Globus pallidus (tissue), 1 donor: ENCODE measurements at places on chromosomes 7 and 10.

DNA sequence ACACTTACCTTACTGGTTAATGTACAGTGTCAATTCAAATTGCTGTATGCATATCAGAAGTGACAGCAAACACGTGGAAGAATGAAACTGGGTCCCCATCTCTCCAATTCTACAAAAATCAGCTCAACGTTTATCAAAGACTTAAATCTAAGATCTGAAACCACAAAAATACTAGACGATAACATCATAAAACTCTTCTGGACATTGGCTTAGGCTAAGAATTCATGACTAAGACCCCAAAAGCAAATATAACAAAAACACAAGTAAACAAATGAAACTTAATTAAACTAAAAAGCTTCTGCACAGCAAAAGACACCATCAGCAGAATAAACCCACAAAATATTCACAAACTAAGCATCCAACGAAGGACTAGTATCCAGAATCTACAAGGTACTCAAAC lies 35.9 kb upstream of the PFKP start:
- no peak for DNase-seq

DNA sequence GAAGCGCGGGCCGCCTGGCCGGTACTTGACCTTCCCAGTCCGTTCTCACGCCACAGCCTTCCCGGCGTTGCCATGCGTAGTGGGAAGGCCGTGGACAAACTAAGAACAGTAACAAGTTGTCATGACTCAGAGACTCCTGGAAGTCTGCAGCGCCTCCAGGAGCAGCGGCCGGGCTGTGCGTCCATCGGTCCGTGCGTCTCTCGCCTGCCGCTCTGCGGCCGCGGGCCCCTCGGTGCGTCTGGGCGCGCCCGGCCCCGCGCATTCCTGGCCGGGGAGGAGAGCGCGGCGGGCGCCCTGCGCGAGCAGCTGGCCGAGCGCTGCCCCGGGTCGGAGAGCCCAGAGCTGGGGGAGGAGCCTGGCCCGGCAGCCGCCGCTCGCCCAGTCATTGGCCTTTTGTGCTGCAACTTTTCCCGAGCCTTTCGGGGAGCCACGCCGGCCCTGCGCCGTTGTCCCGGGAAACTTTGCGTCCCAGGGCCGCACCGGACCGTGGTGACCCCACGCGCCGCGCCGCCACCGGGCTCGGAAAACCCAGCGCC lies 123.7 kb downstream of the TACC2 start:
- peak; percentile 21 for DNase-seq

GRCh38 chr7:44048031-44048795 lies 3.7 kb downstream of the DBNL start:
- DNase-seq, result no peak

DNA sequence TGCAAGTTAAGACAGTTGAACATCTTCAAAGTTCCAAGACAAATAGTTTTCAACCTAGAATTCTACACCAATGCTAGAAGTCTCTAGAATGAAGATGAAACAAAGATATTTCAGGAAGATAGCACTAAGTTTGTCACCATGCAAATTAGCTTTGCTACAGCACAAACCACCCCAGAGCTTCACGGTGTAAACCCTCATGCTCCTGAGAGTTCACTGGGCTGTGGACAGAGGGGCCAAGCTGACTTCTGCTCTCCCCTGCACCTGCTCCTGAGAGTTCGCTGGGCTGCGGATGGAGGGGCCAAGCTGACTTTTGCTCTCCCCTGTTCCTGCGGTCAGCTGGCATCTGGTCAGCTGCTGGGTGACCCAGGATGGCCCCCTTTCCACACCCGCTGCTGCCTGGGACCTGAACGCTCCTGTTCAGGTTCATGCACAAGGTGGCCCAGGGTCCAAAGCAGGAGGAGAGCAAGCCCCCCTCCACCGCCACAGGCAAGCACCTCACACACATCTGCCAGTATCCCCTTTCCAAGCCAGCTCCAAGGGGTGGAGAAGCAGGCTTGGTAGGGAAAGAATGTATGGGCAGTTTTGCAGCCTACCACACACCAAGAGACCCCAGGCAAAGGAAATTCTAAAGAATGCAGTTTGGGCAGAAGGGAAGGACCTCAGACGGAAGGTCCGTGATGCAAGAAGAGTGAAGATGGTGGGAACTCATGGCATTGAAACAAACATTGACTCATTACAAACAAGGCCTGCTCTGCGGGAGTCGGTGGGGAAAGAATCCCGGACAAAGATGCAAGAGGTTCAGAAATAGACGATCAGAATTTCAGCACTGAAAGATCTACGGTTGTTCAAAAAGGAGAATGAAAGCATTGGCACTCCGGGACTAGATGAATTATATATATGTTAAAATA lies 137.8 kb upstream of the PPP2R2D start:
- no peak for DNase-seq

DNA sequence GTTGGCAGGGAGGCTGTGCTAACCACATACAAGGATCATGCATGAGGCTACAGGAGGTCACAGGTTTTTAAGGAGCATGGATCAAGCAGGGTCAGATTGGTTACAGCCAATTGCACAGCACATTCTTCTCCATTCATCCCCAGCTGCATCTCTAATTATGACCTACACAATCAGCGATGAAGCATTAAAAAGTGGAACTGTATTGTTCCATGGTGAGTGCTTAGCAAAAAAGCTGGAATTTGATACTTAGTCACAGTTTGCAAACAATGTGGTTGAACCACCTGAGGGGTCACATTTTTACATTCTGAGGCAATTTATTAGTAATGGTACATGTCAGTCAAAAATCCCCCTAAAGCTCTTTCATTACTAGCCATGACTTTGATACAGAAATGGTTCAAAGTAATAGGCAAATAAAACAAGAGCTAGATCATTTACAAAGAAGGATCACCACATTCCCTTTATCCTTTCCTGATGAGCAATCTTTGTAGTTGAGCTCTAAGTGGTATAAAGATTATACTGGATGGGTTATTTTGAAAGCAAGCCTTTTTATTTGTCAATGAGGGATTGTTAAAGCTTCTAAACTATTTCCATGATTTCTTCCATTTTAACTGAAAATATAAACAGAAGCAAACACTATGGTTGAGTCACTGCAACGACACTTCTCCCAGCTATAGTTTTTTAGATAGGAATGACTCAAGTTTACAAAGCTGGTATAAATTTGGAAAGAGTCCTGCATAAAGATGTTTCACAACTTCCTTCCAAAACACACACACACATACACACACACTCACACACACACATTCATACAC lies 217.8 kb upstream of the SEMA3A start:
- DNase-seq, result no peak

- DNase-seq, result no peak
These were observed 14.6 kb downstream of the VCL start for GRCh38 chr10:74012480-74012879.

DNA sequence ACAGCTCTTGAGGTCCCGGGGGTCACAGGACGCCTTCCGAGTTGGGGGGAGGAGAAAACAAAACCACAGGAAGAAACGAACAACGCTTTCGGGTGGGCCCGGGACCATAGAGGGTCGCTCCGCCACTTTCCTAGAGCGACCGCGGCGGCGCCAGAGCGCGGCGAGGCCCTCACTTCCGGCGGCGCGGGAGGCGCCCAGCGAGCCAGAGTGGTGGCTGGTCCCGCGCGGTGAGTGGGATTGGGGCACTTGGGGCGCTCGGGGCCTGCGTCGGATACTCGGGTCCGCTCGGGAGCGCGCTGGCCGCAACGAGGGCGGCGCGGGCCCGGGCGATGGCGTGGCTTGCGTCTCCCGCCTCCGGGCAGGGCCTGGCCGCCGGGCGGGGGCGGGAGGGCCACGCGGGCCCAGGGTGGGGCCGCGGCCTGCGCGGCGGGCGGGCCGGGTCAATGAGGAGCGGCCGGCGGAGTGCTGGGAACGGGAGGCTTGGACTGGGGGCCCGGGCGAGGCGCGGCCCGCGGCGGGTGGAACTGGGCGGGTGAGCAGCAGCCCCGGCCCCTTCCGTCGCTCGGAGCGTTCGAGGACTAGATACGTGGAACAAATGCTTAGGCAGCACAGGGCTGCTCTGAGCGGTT lies at the start of gene ZNF22:
ZNF22 (plus strand) TSS at position 172 of the 629 bp plus-strand sequence. CDS start 2,446 bp downstream, outside the sequence.
- DNase-seq, result peak; percentile 69

GRCh38 chr10:105149371-105149891 lies 508.3 kb downstream of the SORCS3 start:
- no peak for DNase-seq

DNA sequence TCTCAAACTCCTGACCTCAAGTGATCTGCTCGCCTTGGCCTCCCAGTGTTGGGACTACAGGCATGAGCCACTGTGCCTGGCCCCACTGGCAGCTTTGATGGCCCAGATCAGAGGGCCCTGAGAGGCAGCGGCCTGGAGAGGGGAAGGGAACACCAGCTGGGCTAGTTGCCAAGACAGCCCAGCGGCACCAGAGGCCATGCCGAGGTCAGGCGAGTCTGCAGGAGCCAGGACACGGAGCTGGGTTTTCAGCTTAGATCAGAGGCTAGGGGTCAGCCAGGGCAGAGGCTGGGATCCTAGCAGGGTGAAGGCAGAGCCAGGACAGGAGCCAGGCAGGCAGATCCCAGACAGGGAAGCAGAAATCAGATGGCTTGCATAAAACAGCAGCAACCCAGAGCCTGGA lies 92.9 kb downstream of the MYL10 start:
- DNase-seq, result no peak

GRCh38 chr7:101701153-101701794 lies 72.2 kb upstream of the MYL10 start:
- no peak for DNase-seq

DNA sequence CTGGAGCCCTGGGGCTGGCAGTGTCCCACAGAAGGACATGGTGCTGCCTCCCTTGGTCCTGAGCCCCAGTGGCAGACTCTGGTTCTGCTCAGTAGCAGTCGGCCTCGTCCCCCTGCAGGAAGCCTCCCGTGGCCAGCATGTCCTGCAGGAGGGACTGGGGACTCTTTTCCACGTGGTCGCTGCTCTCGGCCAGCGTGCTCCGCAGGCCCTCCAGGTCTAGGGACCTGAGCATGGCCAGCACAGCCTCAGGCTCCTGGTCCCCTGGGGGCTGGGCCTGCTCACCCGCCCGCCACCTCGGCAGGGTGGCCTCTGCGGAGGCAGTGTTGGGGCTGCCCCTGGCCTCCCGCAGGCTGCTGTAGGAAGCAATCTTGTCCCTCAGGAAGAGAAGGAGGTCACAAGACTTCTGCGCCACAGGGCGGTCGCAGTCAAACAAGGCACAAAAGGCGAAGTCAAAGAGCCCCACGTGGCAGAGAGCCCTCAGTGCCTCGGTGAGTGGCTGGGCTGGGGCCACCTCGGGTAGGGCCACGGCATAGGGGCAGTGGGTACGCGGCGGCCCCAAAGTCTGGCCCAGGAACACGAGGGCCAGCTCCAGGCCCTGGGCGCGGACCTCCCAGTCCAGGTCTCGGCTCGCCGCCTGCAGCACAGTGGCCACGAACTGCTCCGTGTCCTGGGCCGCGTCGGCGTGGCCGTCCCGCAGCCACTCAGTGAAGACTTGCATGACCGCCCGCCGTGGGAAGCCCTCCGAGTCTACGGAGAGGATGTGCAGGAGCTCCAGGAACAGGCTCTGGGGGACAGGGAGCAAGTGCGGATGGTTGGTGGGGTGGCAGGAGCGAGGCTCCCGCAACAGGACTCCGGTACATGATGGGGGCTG lies 17.1 kb downstream of the BRAT1 start:
- no peak for DNase-seq

DNA sequence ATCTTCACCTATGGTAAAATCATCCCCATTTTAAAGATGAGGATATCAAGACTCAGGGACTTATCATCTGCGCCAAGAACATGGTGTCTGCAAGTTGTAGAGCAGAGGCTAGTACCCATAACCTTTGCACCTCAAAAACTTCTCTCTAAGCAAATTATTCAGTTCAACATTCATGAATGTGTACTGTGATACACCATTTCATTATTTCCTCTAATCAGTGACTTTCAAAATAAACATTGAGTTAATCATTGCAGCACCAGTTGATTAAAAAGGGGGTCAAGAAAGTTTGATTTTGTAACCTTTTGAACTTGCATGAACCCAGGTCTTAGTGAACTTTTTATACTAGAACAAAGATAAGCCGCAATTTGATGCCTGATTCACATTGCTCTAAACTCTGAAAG lies 47.6 kb upstream of the CYP2C8 start:
- DNase-seq, result no peak

- DNase-seq, result no peak
These were observed 151.6 kb upstream of the CACNA2D1 start for GRCh38 chr7:82595176-82595575.

GRCh38 chr10:70052462-70053217 lies at the start of gene MACROH2A2:
Gene MACROH2A2 (plus strand): TSS chr10:70052846. CDS start chr10:70075659, 22,813 bp downstream.
- peak; percentile 47 for DNase-seq
